ENCODE measurements at places on chromosomes 11 and 22. TPM values are rescaled to one million over a fixed set of nuclear protein-coding genes. Genes with fewer than 3 reads are reported as not detected.

- H3K36me3 ChIP-seq, result peaks cover 22% of the 10 kb centered on the region
- no peak overlapping the region for H3K4me3 ChIP-seq
- no peak for DNase-seq
- no peaks in the 10 kb centered on the region for H3K4me1 ChIP-seq
- no peak overlapping the region for H3K27ac ChIP-seq
Observed at GRCh38 chr22:29979777-29980321, 96.9 kb downstream of the MTMR3 start.

DNA sequence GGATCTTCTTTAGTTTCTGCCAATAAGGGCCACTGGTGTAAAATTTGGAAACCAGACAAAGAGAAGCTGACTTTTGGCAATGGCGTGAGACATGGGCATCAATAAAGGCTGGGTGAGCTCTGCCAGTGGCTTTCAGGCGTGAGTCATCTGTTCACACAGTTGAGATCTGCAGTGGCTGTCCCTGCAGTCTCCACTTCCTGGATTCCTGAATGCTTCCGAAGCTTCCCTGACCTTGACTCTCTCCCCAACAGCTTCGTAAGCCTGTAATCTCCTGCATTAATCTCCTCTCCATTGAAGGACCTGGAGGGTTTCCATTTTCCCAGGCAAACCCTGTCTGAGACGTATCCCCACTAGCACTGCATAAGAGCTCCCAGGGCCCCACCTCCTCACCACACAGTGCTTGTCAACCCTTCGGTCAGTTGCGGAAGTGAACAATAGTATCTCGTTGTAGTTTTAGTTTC, 574.7 kb downstream of the TBC1D22A start:
- no peak for DNase-seq
- no peaks in the 10 kb centered on the region for H3K36me3 ChIP-seq
- no peak overlapping the region for H3K4me3 ChIP-seq
- H3K27ac ChIP-seq, result no peak overlapping the region
- no peaks in the 10 kb centered on the region for H3K27me3 ChIP-seq

Gene DNAJC24
- 20.7 TPM for total RNA-seq

- H3K27ac ChIP-seq, result no peak overlapping the region
- H3K4me3 ChIP-seq, result no peak overlapping the region
Observed at GRCh38 chr11:61895046-61895717, 3.8 kb upstream of the FADS3 start.

- peak; percentile 60 for DNase-seq
- no peaks in the 10 kb centered on the region for H3K4me1 ChIP-seq
- H3K27me3 ChIP-seq, result no peaks in the 10 kb centered on the region
- H3K4me3 ChIP-seq, result no peak overlapping the region
- no peaks in the 10 kb centered on the region for H3K36me3 ChIP-seq
Observed at GRCh38 chr22:43945632-43946383, 9.4 kb upstream of the SAMM50 start.

Gene OR52I2
- not detected for total RNA-seq
